Activated T-helper 1 cell treated with anti-CD3 and anti-CD28 coated beads, Interleukin-12 subunit alpha, Interleukin-12 subunit beta, Interleukin-2, Interleukin-4 antibody, amounts not matched to agents 30 ng/mL and 10 ng/mL and 1 ng/mL, durations not matched to agents 14 hours and 24 hours and 36 hours (primary cell): ENCODE measurements at places on chromosomes 3 and 15. TPM values are rescaled to one million over a fixed set of nuclear protein-coding genes. Genes with fewer than 3 reads are reported as not detected.

DNA sequence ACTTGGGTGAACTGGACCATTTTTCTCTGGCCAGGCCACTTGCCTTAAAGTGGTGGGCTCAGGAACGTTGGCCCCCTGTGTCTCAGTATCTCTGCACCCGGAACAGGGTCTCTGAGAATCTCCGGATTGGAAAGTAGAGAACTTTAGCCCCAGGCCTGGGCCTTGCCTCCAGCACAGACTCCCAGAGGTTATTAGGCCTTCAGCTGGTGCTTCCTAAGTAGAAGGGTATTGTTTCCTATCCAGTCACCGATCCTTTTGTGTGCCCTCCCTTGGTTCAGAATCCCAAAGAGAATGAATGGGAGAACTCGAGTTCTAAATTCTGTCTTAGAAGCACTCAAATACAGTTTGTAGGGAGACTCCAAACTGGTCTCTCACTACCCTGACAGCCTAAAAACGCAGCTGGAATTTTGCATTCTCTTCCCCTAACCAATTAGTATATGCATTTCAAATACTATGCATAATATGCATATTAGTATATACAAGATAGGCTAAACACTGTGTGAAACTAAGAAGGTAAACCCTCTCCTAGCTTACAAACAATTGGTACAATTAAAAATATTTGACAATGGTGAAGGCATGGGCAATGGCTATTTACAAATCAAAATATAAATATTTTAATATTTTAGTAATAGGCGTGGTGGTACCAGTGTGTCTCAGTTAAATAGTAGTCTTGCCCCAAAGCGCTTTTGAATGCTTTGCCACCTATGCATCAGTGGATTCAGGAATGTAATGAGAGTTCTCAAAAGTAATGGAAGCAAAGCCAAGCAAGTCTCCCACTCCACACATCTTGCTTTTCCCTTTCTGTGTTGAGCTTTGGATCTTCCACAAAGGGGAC lies 48.5 kb upstream of the SLC4A7 start:
- no peak for DNase-seq

- DNase-seq = no peak
These were observed 383.6 kb upstream of the SEMA6D start for GRCh38 chr15:47333734-47334133.

GRCh38 chr3:43071313-43071893 lies 34.5 kb downstream of the POMGNT2 start:
- DNase-seq = no peak

DNA sequence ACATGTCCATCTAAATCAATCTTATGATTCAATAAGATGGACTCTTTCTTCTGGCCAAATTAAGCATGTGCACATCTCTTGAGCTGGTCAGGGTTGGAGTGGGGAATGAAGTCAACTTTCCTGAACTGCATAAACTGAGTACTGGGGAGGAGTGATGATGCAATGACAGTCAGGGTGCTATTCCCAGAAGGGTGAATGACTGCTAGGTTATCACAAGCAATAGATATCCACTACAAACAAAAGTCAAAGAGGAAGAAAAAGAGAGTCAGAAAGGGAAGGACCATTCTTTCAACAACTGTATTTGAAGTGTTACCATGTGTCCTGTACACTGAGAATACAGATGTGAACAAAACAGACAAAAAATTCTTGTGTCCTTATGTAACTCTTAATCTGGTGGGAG lies 70.0 kb downstream of the ALCAM start:
- no peak for DNase-seq

- DNase-seq = no peak
These were observed 38.4 kb upstream of the TRAK1 start for GRCh38 chr3:42052484-42053351.

DNA sequence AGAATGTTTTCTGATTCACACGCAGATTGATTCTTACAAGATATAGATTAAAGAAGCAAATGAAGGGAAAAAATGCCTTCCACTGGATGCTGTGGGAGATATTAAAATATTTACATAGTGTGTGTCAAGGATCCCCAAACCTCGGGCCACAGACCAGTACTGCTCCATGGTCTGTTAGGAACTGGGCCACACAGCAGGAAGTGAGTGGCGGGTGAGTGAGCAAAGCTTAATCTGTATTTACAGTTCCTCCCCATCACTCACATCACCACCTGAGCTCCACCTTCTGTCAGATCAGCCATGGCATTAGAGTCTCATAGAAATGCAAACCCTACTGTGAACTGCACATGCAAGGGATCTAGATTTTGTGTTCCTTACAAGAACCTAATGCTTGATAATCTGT lies 552.6 kb upstream of the GOLIM4 start:
- DNase-seq = no peak

DNA sequence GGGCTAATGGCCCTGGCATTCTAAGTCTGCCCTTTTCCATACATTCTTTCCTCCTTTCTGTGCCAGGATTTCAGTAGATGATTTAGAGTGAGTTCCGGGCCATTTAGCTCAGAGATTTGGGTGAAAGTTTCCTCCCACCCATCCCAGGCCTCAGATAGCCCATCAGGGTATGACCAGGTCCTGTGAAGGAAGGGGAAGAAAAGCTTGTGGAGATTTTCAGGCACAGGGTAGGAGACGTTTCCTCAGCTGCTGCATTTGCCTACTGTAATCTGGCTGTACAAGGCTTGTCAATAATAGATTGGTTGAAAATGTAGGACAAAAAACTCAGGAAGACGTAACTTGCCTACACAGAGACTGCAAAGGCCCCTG lies 63.2 kb upstream of the BCL6 start:
- no peak for DNase-seq

DNA sequence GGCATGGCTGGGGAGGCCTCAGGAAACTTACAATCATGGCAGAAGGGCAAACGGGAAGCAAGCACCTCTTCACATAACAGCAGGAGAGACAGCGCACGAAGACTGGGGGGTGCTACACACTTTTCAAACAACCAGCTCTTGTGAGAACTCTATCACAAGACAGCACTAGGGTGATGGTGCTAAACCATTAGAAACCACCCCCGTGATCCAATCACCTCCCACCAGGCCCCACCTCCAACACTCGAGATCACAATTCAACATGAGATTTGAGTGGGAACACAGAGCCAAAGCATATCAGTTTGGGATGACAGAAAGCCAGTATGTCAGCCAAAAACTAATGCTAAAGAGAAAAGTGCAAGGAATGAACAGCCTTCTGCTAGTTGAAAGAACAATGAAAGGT lies 309.8 kb upstream of the CCDC54 start:
- DNase-seq = no peak

- DNase-seq = no peak
These were observed 108.3 kb upstream of the CTDSPL start for GRCh38 chr3:37753428-37753827.

DNA sequence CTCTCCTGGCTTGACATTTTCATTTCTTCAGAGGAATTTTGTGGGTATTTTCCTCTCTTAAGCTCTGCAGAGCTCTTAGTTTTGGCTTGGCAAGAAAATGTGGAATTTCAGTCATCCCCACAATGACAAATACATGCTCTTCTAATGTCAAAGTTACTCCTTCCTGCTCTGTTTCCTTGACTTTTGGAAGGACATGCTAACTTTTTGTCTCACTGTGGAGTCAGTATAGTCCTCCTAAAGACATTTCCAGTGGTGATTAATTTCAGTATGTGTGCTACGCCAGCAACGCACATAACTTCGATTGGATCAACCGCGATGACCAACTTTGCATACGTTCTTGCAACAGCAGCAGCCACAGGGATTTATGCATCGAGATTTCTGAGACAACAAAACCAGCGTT lies 13.3 kb downstream of the EBLN2 start:
- no peak for DNase-seq

DNA sequence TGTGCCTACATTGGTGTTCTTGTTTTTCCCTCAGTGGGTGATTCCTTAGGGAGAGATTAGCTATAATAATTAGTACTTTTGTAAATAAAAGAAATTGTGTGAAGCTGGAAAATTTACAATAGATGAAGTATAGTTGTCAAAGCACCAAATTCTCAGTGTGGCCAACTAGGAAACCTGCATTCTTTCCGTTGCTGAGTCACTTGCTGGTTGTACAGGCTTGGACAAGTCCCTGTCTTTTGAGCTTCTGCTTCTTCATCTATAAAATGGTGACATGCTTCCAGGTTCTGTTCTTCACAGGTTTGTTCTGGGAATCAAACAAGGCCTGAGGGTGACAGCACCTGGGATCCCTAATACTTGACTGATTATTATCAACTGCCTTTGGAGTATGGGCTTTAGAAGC lies 184.1 kb upstream of the HES1 start:
- DNase-seq = no peak

GRCh38 chr3:9097495-9097894 lies 134.2 kb upstream of the RAD18 start:
- no peak for DNase-seq

DNA sequence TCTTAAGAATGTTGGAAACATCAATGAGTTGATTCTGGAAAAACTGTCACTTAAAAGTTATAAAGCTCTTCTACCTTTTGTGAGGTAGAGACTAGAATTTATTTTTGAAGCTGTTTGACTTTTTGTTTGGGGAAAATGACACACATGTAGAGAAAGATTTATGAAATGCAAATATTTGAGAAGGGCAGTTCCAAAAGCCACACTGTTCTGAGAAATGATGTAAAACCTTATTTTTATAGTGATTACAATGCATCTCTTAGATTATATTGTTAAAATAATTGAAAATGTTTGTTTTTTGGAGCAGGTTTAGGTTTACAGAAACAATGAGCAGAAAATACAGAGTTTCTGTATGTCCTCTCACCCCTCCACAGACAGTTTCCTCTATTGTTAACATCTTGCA lies 116.1 kb upstream of the CMC1 start:
- no peak for DNase-seq

GRCh38 chr3:98782824-98783500 lies 19.8 kb downstream of the ST3GAL6 start:
- no peak for DNase-seq

GRCh38 chr3:143977341-143978262 lies 6.0 kb downstream of the DIPK2A start:
- DNase-seq = no peak

- peak; percentile 51 for DNase-seq
These were observed 1.7 kb downstream of the P2RY14 start for GRCh38 chr3:151276687-151277042.

DNA sequence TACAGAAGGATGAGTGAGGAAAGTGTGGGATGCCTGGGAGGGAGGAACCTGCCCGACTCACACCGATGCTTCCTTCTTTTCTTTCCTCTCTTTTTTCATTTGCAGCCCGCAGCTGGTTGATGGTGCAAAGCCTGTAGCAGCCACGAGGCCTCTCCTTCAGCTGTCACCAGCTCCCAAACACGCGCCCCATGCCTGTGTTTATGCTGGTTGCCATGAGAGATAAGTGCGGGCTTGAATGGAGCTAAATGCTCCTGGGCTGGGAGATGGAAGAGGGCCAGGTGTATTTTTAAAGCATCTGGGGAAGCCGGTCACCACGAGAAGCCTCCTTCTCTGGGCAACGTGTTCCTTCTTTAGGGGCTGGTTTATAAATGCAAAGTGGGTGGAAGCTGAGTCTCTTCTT lies 9.3 kb downstream of the COLQ start:
- DNase-seq = no peak

GRCh38 chr3:149314807-149315578 lies 18.4 kb downstream of the TM4SF18 start:
- no peak for DNase-seq

DNA sequence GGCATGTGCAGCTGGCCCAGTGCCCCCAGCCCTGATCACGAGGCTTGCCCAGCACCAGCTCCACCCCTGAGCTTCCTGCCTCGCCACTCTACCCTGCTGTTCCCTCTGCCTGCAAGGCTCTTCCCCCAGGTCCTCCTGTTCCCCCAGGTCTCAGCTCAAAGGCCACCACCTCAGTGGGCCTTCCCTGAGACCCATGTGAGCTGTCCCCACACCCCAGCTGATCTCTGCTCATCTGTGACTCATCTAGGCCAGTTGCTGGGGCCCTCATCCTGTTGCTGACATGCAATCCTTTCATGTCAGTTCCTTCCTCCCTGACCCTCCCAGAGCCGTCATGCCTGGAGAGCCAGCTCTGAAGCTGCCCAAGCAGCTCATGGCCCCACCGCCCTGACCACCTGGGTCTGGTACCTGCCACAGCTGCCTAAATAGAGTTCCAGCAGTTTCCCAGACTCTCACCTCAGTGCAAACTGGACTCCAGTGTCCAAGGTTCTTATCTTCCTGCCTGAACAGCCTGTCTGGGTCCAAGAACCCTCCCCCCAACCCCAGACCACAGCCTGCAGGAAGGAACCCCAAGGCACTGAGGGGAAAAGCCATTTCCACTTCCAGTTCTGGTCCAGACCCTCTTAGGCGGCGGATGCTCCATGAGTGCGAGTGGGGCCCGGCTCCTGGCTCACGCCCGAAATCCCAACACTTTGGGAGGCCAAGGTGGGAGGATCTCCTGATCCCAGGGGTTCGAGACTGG lies 116.6 kb upstream of the IQSEC1 start:
- no peak for DNase-seq

DNA sequence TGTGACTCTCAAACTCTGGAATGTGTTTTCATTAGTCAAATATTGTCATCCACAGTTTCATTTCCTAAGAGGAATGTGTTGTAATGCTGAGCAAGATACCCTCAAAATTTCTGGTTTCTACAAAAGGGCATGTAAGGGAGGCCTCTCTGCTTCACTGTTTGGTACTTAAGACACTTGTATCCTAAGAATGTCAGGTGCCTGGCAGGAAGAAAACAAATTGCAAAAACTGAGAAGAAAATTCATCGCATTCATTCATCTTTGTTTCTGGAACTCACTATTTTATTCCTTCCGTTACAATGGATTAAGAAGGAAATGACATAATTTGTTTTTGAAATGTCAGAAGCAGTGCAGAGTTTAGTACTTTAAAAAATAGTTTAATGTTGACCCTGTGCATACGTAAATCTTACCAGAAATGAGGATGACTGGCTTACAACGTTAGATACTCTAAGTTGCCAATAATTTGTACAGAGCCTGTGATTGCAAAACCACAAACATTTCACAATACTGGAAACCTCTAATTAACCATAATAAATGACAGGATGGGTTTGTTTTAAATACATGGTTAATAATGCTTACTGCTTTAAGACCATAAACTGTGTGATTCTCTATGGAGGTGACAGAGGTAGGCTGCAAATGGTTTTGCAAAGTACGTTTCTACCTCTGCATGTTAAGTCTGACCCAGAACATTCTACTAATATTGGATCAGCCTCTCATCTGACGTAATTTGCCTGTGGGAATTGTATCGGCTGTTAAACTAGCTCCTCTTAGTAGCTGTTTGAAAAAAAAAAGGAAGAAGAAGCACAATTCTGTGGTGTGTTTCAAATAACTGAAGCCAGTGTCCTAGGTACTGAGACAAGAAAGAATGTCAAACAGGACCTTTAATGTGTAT lies 477.8 kb downstream of the RBMS3 start:
- DNase-seq = no peak

DNA sequence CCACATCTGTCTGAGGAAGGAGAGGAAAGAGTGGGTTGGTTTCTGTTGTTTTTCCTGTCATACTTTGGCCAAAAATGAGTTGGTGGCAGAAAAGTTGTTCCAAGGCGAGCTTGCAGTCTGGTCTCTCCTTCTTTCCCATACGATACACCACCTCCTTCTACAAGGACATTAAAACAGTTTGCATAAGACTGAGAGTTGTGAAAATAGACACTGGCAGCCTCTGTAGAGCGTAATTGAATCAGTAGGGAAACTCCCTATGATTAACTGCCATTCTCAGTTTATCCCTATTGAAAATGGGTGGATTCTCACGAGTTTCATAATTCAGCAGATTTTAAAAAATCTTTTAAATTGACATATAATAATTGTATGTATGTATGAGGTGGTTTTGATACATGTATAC lies 3.7 kb upstream of the LSG1 start:
- DNase-seq = no peak

Gene PPARG
- total RNA-seq = 2.3 and 2.5 TPM in 2 replicates

Gene NXPE3
- total RNA-seq = 17.6 and 17.8 TPM in 2 replicates

Gene KNG1
- total RNA-seq = not detected in 2 replicates

Gene NPTN
- total RNA-seq = 91.1 and 91.2 TPM in 2 replicates

Gene TOP2B
- 133 and 135 TPM in 2 replicates for total RNA-seq

Gene ZNF620
- total RNA-seq = 5.5 and 6.0 TPM in 2 replicates

Gene ACTL6A
- total RNA-seq = 113 and 117 TPM in 2 replicates

Gene DVL3
- total RNA-seq = 59.4 and 61.5 TPM in 2 replicates
